Left ventricle myocardium superior (tissue), 1 donor: ENCODE measurements at places on chromosomes 4 and X. TPM values are rescaled to one million over a fixed set of nuclear protein-coding genes. Genes with fewer than 3 reads are reported as not detected.

TLR6 gene
- total RNA-seq: 1.5 TPM

KCTD8 gene
- 0.22 TPM for total RNA-seq

UCHL1 gene
- total RNA-seq: 4.8 TPM

CTAG1B gene
- total RNA-seq: not detected

MXRA5 gene
- total RNA-seq: 1.7 TPM

VCX3A gene
- not detected for total RNA-seq

SLC25A31 gene
- total RNA-seq: not detected

KLHL2 gene
- 7.4 TPM for total RNA-seq

MAGEC1 gene
- not detected for total RNA-seq

SSR4 gene
- total RNA-seq: 145 TPM

LIMCH1 gene
- 232 TPM for total RNA-seq

FREM3 gene
- total RNA-seq: not detected

ARHGEF38 gene
- not detected for total RNA-seq

- no peak for DNase-seq
Measured at GRCh38 chrX:122187069-122187713, 996.9 kb upstream of the GRIA3 start.

GRCh38 chr4:89404530-89404929, 96.9 kb upstream of the GPRIN3 start:
- no peak for DNase-seq

GRCh38 chr4:3361406-3361805, 68.6 kb downstream of the RGS12 start:
- DNase-seq: no peak

GRCh38 chrX:55777596-55777995, 60.0 kb downstream of the RRAGB start:
- DNase-seq: no peak

DNA sequence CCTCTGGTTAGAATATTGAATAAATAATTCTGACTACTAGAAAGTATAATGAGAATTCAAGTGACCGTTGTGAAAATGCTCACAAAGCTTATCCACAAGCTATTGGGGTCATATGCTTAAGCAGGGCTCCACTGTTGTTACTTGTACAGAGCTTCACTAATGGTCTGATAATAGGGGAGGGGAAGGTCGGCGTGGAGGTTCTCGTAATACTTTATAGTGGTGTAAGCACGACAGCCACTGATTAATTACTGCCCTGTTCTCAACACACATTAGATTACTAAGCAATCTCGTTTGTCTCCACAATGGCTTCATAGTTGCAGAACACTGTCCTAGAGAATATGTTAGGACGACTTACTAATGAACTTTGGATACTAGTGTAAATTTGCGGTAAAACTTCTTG, 11.6 kb downstream of the UNC5C start:
- no peak for DNase-seq

- DNase-seq: peak; percentile 81
Measured at GRCh38 chr4:76306882-76307659, 538 bp downstream of the STBD1 start.

GRCh38 chr4:134888156-134888555, 686.6 kb upstream of the PABPC4L start:
- no peak for DNase-seq

DNA sequence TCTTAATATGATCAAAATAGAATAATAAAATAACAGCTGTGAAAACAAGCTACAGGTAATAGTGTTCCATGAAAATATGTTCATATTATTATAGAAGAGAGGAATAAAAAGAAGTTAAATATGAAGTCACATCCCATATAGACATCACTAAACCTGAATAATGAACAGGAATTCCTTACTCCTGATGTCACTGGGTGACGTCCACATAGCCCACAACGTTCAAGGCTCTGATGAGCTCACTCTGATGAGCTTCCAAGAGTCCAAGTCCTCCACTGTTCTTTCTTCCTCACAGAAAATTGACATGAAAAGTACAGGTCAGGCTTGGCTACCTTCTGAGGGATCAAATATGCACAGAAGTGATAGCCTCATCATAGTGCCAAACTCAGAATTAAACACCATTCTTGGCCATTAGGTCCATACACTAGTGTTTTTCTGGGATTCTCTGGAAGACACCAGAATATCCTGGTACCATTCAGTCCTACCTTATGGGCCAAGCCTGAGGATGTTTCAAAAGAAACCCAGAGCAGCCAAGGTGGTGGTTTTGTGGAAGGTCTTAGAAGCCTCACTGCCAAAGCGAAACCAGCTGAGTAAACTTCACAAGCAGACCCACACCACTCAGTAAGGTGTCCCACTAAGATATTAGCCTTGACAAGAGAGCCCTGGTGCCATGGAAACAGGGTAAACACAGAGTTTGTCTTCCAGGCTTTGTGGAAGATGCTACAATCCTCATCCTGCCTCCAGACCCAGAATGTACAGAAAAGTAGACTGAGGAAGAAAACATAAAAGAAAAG, 138.4 kb upstream of the HHIP start:
- DNase-seq: no peak

DNA sequence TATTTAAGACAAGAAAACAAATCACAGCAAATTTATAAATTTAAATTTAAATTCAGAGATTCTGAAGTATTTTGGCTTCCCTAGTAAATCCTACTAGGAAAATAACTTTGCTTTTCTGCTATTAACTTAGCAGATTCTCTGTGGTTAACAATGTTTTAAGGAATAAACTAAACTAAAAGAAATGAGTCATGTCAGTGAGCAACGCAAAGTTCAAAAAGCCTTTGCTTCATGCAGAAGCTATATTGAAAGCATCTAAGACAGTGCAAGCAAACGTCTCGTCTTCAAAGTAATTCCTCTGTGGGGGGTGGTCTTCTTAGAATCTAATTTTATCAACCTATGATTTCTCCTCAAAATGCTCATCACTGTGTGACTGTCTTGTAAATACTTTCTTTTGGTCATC, 30.1 kb downstream of the GABRB1 start:
- DNase-seq: no peak

DNA sequence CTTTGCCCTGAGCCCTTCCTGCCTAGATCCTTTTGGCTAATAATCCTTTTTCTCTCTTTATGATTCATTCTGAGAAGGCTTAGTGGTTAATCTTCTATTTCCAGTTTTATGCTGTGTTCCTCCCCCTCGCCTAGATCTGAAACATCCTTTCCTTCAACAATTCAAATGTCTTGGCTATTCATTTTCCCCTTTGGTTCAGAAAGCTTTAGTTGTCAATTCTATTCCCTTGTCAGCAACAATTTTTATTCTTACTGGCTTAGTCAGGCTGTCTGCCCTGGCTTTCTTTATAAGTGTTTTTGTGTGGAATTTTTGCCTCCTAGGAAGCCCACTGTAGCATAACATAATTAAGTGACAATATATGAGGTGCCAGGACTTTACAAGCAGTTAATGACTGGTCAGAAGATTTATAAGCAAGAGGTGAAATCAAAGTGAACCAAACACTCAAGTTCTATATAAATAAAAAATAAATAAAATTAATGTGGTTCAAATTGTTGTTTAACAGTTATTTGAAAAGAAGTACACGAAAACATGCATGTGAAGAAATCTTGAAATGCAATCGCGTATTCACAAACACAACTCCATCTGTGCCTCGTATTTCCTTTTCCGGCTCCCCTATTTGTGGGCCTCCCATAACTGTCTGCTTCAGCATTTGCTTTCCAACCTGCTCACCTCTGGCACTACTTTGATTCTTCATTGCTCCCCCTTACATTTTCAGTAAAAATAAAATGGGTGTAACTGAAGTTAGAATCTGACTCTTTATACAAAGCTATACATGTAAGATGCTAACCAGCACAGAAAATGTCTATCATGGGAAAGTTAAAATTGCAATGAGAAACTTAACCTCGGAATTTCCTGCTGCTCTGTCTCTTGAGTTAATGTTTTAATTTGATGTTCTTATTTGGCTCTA, 235.4 kb downstream of the SPRY1 start:
- no peak for DNase-seq

GRCh38 chrX:10518073-10518472, 102.3 kb downstream of the MID1 start:
- no peak for DNase-seq

- no peak for DNase-seq
Measured at GRCh38 chrX:78800694-78801093, 53.2 kb downstream of the LPAR4 start.

DNA sequence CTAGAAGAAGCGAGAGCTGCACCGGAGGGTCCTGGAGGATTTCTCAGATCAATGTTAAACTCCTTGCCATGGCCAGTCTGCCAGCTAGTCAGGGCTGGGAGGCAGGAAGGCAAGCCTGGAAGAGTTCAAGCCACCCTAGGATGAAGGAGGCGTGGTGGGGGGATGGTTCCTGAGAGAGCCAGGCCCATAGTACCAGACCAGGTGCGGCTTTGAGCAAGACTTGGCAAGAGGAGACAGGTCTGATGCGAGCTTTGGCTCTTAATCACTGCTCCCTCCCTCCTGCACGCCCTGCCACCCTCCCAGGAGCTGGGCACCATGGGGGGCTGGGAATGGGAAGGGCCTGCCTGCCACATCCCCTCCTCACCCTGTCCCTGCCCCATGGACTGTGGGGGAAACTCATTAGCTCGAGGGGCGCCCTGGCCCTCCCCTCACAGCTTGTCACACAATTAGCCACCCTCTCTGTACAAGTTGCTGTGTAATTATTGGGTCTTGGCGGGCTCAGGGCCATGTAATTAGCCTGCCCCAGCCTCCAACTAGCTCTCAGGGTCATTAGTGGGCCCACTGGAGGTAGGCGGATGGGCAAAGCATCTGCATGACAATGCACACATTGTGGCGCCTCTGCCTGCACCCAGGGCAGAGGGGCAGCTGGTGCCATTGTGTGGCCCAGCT, 50.3 kb downstream of the EFNB1 start:
- no peak for DNase-seq

- peak; percentile 34 for DNase-seq
Measured at GRCh38 chrX:1385253-1386223, 6.4 kb downstream of the SLC25A6 start.

GRCh38 chrX:120740072-120740471, 110.2 kb upstream of the C1GALT1C1 start:
- no peak for DNase-seq

DNA sequence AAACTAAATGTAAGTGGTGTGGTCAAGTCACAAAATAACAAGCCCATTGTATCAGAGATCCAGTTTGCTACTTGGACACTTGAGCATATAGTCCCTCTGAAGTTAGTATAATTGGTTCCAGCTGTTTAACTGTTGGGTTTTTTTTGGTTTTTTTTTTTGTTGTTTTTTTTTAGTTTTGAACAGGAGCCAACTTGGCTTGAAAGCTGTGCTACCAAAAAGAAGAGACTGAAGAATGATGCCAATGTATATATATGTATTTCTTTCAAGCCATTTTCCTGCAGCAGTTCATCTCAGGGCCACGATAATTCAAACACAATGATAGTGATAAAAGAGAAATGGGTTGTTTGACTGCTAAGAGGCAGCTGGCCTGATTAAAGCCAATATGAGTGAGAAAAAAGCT, 138.3 kb downstream of the PCDH18 start:
- no peak for DNase-seq

GRCh38 chr4:89617317-89617716, 219.6 kb downstream of the SNCA start:
- no peak for DNase-seq

GRCh38 chr4:142291299-142292050, 554.6 kb downstream of the INPP4B start:
- DNase-seq: no peak

DNA sequence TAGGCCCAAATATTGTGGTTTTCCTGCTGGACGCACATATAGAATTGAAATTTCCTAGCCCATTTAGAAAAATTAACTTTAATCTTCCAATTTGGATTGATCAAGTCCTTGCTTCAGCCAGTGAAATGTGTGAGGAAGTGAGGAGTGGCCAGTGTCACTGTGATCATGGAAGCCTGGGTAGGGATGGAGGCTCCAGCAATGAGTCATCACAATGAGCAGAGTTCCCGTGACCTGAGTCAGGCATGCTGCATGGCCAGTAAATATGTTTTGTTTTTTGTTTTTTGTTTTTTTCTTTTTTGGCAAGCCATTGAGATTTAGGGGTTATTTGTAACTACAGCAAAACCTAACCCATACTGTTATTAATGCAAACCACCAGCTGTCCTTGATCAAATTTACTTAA, 52.1 kb downstream of the IDS start:
- no peak for DNase-seq

GRCh38 chr4:114417214-114417613, 181.4 kb upstream of the UGT8 start:
- DNase-seq: no peak

- no peak for DNase-seq
Measured at GRCh38 chr4:94216394-94216793, 8.7 kb downstream of the SMARCAD1 start.

GRCh38 chr4:75781305-75781704, 56.9 kb downstream of the USO1 start:
- DNase-seq: no peak

- DNase-seq: no peak
Measured at GRCh38 chrX:155188786-155189185, 27.5 kb upstream of the VBP1 start.

GRCh38 chr4:174707051-174707676, 121.9 kb downstream of the GLRA3 start:
- no peak for DNase-seq

- no peak for DNase-seq
Measured at GRCh38 chr4:34628471-34628870, 1615.8 kb downstream of the ARAP2 start.

GRCh38 chr4:182628544-182628943, 288.6 kb downstream of the DCTD start:
- DNase-seq: no peak

DNA sequence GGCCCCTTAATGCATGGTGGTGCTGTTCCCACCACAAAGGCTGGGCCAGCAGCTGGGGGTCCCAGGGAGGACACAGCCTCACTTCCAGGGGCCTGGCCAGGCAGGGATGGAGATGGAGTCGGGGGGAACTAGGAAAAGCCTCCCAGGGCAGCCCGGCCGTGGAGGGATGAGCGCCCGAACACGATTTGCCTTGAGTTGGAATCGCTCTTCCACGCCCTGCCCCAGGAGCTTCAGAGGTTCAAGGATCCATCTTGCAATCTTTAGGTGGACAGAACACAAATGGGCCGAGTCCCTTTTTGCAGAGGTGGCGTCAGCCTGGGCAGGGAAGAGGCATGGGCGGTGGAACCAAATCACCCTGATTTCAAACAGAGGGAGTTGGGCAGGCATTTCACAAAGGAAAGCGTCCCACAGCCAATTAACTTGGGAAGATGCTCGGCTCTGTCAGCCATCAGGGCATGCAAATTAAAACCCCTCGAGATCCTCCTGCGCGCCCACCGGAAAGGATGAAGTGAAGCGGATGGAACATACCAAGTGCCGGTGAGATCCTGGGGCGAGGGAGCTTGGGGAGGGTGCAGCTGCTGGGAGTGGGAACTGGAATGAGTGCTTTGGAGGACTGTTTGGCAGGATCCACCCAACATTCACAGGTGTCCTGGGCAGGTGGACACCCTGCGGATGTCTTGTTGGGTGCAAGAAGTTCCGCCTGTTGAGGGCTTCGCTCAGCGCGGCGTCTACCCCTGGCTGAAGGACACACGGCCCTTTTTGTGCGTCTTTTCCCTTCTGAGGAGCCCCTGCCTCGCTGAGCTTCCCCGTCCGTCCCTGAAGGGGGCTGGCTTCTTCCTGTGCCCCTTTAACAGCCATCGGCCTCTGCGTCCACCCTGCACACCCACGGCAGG, 75.7 kb downstream of the HTRA3 start:
- no peak for DNase-seq
